ENCODE measurements at places on chromosomes 1 and 21.

- no peak for DNase-seq
Measured at GRCh38 chr1:99269321-99269720, 5.0 kb downstream of the PLPPR4 start.

DNA sequence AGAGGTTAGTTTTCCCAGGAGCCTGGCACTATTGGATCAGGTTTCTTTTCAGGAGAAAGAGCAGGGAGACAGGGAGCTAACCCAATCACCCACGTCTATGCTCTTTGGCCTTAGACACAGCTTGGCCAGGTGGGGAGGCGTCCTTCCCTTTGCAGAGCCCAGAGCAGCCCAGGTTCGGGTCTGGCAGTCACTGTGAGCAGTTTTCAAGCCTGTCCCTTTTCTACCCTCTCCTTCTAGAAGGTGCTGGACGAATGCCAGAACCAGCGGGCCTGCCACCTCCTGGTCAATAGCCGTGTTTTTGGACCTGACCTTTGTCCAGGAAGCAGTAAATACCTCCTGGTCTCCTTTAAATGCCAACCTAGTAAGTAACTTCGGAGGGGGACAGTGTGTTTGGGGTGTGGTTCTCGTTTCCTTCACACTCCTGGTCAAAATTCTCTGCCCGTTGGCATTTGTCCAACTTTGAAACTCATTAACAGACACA is 44.9 kb downstream of the EVA1C start:
- DNase-seq = no peak

- no peak for DNase-seq
Measured at GRCh38 chr21:37195610-37196009, 71.5 kb downstream of the VPS26C start.

DNA sequence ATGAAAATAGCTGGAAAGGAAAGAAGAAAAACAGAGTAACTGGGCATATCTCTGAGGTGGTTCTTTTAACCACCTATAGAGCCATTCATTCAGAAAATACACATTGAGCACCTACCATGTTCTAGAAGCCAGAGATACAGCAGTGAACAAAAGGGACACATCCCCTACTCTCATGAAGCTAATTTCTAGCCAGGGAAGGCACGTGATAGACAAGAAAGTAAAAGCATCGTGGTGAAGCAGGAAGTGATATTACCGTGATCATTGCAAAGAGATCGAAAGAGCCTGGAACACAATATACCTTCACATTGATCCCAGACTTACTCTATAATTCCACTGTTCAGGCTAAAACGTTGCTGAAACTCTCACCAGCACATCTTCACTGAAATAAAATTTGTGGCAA is 76.0 kb downstream of the TIAM1 start:
- no peak for DNase-seq

DNA sequence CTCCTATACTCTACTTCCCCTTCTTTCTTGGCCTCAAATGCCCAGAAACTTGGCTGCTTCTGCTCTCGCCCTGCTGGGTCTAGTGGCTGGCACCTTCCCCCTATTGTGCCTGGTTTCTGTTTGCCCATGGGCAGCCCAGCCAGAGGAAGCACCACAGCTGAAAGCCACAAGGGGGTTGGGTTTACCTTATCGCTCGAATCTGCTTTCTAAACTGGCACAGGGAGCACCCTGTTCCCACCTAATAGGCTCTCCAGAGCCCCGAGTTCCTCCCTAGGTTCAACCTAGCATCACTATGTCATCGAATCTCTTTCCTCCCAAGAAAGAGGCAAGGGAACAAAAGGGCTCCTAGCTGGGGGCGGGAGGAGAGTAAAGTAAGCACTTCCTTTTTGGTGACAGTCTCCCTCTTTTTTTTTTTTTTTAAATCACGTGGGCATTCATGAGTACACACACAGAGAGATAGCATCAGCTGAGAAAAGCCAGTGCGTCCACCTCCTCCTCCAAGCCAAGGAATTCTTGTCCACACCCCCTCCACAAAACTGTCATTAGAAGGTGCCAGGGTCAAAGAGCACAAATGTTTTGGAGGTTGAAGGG is 72.8 kb downstream of the PLEKHA6 start:
- peak; percentile 46 for DNase-seq

- DNase-seq = peak; percentile 16
Measured at GRCh38 chr1:220271706-220272046, 577 bp downstream of the RAB3GAP2 start.

DNA sequence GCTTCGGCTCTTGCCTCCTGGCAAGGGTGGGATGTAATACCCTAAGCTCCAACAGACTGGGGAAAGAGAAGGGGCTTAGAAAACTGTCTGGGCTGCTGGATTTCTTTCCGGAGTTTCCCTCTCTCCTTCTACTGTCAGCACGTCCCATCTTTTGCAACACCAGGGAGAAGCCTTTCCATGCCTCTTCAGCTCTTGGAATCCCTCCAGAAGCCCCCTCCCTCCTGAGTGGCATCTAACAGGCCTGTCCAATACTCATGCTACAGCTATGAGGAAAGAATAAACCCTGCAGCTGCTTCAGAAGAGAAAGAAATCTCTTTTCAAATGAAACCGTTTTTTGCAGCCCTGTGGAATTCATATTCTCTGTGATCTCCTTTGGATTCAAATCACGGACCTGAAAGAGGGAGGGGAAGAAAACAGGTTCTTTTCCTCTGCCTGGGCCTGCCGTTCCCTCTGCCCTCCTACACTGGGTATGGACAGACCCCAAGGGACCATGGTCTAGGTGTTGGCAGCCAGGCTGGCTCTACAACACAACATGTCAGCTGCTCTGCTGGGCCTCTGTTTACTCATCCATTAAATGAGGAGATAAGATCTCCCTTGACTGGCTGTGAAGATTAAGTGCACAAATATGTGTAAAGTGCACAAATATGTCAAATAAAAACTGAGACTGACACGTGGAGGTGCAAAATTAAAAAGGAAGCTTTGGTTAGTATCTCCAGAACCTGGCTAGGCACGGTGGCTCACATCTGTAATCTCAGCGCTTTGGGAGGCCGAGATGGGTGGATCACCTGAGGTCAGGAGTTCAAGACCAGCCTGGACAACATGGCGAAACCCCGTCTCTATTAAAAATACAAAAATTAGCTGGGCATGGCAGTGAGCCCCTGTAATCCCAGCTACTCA is 6.0 kb upstream of the CAPN2 start:
- no peak for DNase-seq

DNA sequence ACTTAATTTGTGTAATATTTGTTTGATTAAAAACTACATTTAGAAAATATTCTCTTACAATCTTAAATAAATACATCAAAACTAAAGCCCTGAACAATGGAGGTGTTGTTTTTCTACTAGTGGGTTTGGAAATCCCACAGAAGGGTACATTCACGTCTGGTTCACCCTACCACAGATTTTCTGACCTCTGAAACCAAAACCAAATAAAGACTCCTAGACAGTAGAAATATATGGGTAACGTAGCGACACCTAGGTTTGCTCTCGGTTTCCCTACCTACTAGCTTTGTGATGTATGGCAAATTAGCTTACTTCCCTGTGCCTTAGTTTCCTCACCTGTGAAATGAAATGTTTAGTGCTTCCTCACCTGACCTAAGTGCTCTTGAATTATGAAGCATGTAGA is 312.6 kb downstream of the DPYD start:
- no peak for DNase-seq

GRCh38 chr1:111906816-111907215 is 82.7 kb downstream of the KCND3 start:
- DNase-seq = no peak

DNA sequence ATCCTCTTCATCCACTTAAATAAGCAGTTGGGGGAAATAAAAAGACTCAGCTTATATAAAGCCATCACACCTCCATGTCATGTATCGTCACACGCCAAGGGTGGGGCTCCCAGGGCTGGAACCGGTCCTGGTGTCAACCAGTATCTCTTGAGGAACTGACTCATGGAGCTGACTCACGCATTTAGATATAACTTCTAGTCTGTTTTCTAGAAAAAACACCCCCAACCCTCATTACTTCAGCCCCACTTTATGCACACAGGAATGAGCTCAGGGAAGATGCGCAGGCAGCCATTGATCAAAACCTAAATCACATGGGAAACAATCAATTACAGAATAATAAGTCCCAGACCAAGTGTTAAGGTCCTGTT is 6.9 kb upstream of the IL22RA1 start:
- DNase-seq = peak; percentile 73

DNA sequence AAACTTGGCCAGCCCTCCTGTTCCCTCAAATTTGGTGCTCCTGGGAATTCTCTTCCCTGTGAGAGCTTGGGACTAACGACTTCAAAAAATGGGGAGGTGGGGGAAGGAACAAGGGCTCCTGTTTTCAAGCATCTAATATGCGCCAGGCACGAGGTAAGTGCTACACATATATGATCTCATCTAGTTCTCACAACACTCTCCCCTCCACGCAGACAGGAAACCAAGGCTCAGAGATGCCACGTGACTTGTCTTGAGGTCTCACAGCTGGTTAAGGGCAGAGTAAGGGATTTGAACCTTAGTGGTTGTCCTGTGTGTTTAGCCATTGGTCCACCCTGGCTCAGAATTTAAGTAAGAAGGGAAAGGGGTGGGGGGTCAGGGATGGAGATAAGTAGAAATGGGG is 125.9 kb downstream of the DMRTB1 start:
- DNase-seq = peak; percentile 52

DNA sequence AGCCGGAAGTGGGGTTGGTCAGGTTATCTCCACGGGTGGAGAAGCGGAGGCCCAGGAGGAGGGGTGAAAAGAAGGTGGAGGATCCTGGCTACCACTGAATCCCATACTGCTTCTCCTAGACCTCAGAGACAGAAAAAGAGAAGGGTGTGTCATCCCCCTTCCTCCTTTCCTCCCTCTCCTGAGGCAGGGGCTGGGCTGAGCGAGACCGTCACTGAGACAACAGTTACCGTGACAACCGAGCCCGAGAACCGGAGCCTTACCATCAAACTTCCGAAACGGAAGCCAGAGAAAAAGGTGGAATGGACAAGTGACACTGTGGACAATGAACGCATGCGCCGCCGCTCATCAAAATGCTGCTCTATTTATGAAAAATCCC is 42.1 kb upstream of the NBPF3 start:
- DNase-seq = peak; percentile 44

Data from activated CD4-positive, alpha-beta memory T cell treated with anti-CD3 and anti-CD28 coated beads for 36 hours (primary cell).